ENCODE measurements at places on chromosomes 6 and 20. TPM values are rescaled to one million over a fixed set of nuclear protein-coding genes. Genes with fewer than 3 reads are reported as not detected.

DNA sequence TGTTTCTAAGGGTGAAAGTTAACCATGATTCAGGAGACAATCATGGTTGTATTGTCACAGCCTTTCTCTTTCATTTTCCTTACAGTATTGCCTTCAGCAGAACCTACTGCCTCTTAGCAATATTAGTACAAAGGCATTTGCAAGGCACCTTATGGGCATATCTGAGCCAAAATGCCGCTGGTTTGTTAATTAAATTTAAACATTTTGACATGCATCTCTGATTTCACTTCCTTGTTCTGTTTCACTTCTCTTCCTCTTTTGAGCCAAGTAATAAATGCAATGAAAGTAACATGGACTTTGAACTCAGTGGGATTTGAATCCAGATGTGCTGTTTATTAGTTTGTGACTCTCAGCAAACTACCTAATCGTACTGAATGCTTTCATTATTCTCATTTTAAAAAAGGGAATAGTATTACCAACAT lies 467.4 kb upstream of the CITED2 start:
- peak; percentile 57 for DNase-seq

DNA sequence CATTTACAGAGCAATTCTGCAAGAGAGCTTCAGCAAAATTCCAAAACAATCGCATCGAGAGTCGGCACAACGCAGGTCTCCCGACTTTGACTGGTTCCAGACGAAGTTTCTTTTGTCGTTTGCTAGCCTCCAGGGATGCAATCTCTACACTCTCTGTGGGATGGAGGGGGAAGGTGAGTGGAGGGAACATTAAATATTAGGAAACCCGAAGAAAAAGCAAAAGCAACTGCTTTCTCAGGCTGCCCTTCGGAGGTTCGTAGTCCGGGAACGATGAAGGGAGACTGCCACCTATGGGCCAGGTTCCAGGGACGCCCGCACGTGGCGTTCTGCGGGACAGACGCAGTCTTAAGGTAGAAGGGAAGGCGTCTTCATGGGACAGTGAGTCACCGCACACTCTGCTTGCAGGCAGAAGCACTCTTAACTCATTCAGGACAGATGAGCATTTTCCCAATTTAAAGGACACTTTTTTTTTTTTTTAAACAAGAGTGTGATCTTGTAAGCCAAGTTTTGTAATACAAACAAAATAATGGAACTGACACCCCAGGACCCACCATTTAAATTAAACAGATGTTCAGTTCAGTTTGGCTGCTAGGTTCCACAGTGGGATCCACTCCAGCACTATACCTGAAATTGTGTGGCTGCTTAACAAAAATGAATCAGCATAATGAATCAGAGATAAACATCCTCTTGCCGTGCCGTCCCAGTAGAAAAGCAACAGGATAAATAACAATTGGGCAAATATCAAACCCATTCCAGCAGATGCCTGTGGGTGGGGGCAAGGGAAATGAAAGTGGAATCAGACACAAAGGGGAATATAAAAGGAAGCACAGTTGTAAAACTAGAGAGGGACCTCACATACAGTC lies 65.8 kb upstream of the ARMC2 start:
- DNase-seq: peak; percentile 80

- DNase-seq: no peak
Observed at GRCh38 chr6:5058254-5058653, 26.9 kb upstream of the PPP1R3G start.

DNA sequence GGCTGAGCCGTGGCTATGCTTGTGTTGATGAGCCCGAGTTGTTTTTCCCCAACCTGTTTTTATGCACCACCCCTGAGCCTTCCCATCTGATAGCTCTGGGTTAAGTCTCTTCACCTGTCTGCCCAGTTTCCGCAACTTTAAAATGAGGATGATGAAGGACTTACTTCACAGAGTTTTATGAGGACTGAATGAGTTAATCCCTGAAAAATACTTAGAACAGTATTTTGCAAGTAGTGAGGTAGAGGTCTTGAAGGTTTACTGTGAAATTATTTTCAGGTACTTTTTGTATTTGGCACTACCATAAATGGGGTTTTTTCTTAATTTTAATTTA lies 3.2 kb downstream of the MTG2 start:
- no peak for DNase-seq

- no peak for DNase-seq
Observed at GRCh38 chr6:152701863-152702401, 4.2 kb downstream of the MYCT1 start.

DNA sequence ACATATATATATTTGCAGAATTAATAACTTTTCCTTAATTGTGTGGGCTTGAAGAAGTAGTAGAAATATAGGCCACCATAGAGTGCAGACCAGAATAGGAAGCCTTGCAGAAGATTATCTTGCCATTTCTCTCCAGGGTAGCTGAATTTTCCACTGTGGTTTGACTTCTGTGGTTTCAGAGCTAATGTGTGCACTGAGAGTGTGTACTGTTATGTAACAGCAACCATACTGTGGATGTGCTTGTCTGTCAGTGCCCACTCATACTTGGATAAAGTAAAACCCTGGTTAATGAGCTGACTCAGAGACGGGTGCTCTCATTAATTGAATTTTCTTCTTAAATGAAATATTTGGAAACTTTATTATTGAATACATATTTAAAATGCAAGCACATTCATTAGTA lies 57.2 kb downstream of the CEP43 start:
- peak; percentile 21 for DNase-seq

DNA sequence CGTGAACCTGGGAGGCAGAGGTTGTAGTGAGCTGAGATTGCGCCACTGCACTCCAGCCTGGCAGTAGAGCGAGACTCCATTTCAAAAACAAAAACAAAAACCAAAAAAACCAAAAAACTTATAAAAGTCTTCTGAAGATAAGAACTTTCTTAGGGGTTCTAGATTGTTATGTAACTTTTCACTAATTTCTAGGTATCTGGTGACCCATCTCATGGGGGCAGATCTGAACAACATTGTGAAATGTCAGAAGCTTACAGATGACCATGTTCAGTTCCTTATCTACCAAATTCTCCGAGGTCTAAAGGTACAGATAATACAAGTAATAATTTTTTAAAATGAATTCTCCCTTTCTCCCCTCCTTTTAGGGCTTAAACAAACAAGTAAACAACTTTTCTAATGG lies 45.1 kb downstream of the MAPK14 start:
- no peak for DNase-seq

DNA sequence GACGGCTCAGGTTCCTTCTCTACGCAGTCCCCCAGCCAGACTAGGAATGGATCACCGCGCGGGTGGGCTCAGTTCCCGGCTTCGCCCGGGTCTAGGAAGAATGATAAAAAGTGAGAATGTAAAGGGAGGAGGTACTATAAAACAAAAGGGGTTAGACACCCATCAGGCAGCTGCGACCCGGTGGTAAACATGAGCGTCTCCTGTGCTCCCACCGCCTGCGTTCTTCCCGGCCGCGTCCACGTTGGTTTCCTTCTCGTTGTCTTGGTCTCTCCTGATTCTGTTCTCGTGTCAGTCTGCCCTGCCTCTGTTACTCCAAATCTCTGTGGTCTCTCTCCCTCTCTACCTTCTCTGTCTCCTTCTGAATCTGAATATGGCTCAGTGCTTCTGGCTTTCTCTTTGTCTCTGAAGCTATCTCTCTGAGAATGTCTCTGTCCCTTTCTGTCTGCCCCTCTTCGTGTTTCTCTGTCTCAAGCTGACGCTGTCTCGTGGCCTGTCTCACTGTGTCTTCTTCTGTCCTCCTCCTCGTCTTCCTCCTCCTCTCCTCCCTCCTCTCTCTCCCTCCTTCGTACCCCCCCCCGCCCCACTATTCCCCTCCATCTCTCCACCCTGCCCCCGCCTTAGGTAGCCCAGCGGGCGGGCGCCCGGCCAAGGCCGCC lies 41.6 kb upstream of the FOXP4 start:
- no peak for DNase-seq

DNA sequence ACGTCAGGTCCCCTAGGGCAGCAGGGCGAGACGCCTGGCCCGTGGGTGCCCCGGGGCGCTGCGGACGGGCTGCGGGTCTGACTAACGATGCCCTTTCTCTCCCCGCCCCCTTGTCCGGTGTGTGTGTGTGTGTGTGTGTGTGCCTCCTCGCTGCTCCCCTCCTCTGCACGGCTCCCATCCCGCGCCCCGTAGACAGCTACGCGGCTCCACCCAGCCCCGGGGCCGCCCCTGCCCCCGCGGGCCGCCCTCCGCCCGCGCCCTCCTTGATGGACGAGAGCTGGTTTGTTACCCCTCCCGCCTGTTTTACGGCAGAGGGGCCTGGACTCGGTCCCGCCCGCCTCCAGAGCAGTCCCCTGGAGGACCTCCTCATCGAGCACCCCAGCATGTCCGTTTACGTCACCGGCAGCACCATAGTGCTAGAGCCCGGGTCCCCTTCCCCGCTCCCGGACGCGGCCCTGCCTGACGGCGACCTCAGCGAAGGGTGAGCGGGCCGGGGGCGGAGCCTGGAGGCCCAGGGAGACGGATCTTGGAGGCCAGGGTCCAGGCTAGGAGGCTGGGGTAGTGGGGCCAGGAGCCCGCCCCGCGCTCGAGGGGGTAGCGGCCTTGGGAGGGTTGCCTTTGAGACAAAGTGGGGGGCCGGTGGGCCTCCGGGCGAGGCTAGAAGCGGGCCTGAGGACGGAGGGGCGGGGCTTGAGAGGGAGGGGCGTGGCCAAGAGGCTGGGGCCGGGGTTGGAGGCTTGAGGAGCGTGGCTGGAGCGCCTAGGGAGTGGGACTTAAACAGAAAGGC lies 5.1 kb downstream of the TP53INP2 start:
- peak; percentile 66 for DNase-seq

DNA sequence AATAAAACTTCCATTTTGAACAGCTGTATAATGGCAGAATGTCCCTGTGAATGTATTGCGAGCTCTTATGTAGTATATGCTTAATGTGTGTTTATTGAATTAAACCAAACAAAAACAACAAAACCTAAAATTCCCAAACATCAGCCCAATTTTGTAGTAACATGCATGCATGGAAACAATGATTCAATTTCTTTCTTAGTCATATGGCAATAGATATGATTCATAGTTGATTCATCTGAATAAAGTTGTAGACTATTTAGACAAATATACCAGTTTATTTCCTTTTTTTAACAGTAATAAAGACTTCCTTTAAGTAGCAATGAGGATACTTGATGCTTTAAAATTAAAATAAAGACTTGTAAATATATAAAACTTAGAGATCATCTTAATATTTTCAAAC lies 670.6 kb downstream of the CD109 start:
- no peak for DNase-seq

GRCh38 chr20:3820901-3821727 lies 767 bp downstream of the AP5S1 start:
- no peak for DNase-seq

Gene C20orf144
- 0.31 TPM for total RNA-seq

Gene LY6G5B
- total RNA-seq: 32.0 TPM

Gene AURKA
- total RNA-seq: 105 TPM

Gene FOXQ1
- total RNA-seq: not detected

Gene LRRC73
- 0.25 TPM for total RNA-seq

Gene KCNQ5
- 25.8 TPM for total RNA-seq

Gene ADTRP
- total RNA-seq: not detected

Gene BPIFB1
- not detected for total RNA-seq

Gene PTCHD4
- not detected for total RNA-seq

Gene NELFE
- total RNA-seq: 76.1 TPM

Gene TFB1M
- total RNA-seq: 62.8 TPM

Gene GMPR
- not detected for total RNA-seq

Gene EBF4
- total RNA-seq: 2.6 TPM
